ENCODE measurements at places on chromosomes 2 and 18.

GRCh38 chr2:160869411-160869810, 290.8 kb upstream of the TANK start:
- DNase-seq = peak; percentile 16

GRCh38 chr2:189267491-189267890, 87.9 kb upstream of the COL5A2 start:
- no peak for DNase-seq

DNA sequence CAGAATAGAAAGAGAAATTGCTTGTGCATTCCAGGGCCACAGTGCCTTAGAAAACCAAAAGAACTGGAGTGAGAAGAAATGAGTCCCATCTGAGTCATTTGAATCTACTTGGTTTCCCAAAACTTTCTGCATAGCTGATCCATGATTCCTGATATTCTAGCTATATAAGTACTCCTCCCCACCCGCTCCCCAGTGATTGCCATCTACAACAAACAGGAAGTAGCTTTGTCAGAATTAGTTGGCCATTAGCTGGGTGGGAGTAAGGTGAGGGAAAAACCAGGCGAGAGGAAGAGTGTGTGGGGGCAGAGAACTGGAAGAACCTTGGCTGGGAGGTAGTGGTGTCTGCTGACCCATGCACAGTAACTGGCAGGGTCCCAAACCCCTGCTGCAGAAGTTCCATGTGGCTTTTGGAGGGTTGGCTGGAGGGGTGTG, 122.1 kb downstream of the ACAA2 start:
- DNase-seq = peak; percentile 61

DNA sequence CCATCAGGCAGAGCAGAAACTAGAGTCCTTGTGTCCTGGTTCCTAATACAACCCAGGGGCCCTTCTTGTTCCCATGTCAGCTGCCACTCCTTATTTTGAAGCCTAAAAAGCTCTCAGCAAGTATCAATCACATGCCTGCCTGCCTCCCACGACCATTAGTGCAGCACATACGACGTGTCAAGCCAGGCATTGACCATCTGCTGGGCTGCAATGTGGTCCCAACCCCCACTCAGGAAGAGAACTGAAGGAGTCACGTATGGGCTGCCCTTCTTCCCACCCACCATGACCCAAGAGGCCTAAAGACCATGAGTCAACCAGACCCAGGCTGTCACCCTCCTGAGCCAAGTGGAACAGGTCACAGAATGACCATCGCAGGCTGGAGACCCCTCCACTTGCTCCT, 98.8 kb downstream of the KLHL29 start:
- DNase-seq = no peak

GRCh38 chr2:12183032-12183645, 436.7 kb downstream of the LPIN1 start:
- DNase-seq = no peak

GRCh38 chr2:101974663-101975062, 17.1 kb upstream of the IL1R2 start:
- no peak for DNase-seq

DNA sequence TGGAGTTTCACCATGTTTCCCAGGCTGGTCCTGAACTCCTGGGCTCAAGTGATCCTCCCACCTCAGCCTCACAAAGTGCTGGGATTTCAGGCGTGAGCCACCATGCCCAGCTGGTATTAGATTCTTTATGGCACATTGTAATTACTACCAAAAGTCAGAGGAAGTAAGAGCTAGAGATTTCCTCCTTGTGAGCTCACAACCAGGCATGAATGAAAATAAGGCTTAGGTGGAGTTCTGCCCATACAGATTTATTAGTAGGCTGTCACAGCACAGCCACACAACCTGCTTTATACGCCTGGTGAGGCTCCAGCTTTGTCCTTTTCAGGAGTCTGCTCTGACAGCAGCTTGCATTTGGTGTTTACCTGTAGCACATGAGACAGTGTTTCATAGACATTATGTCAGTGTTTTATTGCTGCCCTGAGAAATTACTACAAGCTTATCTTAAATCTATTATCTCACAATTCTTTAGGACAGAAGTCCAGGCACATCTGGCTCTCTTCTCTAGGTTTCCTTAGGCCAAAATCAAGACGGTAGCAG, 156.6 kb downstream of the TANC1 start:
- DNase-seq = no peak

DNA sequence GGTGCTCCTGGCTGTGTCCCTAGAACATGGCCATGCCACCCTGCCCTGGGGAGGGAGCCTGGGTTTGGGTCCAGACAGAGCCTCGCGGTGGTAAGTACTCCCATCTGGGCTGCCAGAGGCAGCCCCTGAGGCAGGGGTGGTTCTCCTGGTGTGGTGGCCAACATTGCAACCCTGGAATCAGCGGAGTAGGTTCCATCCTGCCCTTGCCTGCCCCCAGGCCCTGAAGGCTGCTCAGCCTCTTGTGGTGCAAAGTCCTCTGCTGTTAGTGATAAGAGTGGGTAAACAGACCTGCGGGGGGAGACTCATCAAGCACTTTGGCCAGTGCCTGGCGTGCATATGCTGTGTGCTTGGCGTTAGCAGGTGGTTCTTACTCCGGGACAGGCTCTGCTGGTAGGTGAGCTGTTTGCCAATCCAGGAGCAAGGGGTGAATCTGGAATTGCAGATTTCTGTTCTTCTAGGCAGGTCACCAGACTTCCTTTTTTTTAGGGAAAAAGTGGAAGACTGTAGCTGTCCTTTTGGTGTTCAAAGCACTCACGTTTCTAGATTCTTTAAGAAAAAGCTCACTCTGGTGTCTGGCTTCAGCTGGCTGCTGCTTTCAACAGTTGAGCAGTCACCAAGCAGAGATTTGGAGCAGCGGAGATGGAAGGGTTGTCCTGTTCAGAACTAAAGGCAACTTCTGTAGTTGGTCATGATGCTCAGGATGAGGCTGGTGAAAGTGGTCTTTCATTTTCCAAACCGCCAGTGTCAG, 3.2 kb downstream of the CNNM3 start:
- no peak for DNase-seq

- DNase-seq = peak; percentile 26
Measured at GRCh38 chr2:24175631-24176187, 856 bp downstream of the FAM228A start.

GRCh38 chr2:234341306-234341985, 155.4 kb downstream of the ARL4C start:
- no peak for DNase-seq

DNA sequence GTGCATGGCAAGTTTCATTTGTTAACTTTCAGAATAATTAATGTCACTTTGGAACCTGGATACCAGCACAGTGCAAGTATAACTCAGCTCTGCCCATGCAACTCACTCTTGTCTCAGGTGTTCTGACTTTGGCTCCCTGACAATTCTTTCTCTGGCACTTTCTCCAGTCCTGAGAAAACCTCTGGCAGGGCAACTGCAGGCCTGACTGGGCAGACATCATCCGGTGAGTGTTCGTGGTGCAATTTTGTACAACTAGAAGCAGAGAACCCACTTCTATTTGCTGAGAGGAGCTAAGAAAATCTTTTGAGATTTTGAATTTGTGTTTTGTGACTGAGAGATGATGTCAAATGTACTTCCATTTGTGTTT, 143.0 kb downstream of the AQP4 start:
- DNase-seq = no peak

GRCh38 chr18:7814754-7815315, 247.7 kb downstream of the PTPRM start:
- DNase-seq = no peak

DNA sequence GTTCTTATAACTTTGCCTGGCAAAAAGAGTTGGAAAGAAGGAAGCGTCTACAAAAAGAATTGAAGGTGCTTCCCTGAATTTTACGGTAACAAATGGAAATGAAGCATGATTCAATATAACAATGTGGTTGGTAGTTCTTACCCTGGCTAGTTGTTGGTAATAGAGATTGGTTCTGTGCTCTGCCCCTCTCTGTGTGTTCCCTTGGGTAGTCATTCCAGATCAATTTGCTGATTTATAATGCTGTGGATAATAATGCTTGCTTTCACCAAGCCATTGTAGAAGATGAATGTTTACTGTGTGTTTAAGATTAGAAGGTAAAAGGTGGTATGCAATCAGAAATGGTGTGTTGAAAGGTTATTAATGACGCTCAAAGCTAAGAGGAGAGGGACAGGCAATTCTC, 577.8 kb upstream of the NXPH2 start:
- DNase-seq = no peak

- no peak for DNase-seq
Measured at GRCh38 chr18:57954935-57955334, 89.1 kb upstream of the NEDD4L start.

DNA sequence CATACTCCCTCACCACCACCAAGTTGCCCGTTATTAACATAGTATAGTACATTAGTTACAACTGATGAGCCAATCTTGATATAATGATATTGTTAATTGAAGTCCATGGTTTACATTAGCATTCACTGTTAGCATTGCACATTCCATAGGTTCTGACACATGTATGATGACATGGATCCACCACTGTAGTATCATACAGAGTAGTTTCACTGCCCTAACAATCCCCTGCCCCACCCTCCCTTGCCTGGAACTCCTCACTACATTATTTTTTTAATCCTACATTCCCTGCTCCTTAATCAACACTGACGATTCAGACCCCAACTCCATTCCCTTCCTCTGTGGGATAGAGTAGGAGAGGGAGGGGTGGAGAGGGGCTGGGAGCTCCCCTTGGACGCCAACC, 20.2 kb upstream of the ST3GAL5 start:
- no peak for DNase-seq

GRCh38 chr2:161703863-161704262, 79.6 kb downstream of the SLC4A10 start:
- DNase-seq = no peak

GRCh38 chr2:74002505-74003421, 18.1 kb downstream of the TET3 start:
- peak; percentile 85 for DNase-seq

GRCh38 chr2:172792711-172793110, 57.1 kb downstream of the RAPGEF4 start:
- no peak for DNase-seq

GRCh38 chr2:8329660-8330622, 351.9 kb upstream of the ID2 start:
- no peak for DNase-seq

- peak; percentile 71 for DNase-seq
Measured at GRCh38 chr2:151374436-151374835, 17.0 kb downstream of the TNFAIP6 start.

GRCh38 chr18:79542876-79543750, 136.5 kb upstream of the CTDP1 start:
- no peak for DNase-seq

DNA sequence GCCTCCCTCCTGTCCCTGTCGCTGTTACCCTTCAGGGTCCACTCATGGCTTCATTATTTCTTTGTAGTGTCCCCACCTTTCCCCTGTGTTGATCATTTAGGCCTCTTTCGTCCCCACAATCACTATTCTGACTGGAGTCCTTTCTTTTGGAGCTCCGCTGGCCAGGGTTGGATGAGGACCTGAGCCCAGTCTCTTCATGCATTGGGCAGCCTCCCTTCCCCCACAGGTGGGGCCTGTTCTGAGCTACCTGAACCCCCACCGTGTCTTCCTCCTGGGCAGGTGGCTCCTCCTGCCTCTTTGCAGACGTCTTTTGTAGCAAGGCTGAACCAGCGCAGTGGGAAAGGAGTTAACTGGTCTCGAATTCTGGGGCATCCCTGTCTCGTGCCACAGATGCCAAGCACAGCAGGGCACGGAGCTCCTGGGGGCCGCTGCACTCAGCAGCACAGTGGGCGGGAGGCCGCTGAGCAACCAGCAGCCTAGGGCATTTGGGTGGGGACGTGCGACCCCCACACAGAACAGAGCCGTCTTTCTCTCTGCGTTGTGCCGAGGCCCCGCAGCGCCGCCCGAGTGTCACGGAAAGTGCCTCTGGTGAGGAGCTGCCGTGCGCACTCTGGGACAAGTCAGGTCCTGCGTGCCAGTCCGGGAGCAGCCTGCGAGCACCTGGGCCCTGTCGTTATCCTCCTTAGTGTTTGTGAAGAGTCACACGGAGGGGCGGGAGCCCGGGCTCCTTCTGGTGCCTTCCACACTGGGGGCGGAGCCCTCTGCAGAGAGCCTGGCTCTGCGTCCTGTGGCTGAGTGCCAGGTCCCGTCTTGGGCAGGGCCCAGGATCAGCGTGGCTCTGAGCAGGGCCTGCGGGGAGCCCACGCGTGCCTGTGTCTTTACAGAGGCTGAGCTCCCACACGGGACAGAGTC, 130.1 kb downstream of the NFATC1 start:
- DNase-seq = peak; percentile 57

GRCh38 chr2:19883486-19883885, 18.3 kb downstream of the TTC32 start:
- DNase-seq = no peak

- DNase-seq = no peak
Measured at GRCh38 chr2:118268268-118268667, 180.0 kb downstream of the INSIG2 start.

GRCh38 chr18:51724790-51725721, 527.6 kb upstream of the MEX3C start:
- DNase-seq = no peak

DNA sequence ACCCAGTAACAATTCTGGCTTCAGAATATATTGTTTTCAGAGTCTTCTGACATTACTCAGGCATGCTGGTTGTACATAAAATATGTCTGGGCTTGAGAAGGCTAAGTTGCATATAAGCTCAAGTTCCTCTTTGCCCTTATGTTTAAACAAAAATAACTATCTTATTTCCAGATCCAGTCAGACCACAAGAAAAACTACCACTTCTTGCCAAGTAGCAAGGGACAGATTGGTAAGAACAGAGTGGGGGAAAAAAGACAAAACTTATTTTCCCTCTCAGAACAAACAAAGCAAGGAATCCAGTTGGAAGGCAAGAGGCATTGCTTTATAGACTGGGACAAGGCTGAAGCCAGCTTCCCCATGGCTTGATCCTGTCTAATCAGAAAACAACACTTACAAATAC, 1036.7 kb upstream of the CELF4 start:
- no peak for DNase-seq

- DNase-seq = peak; percentile 8
Measured at GRCh38 chr18:36828157-36828629, 609 bp downstream of the TPGS2 start.

GRCh38 chr2:178775975-178776374, 31.2 kb downstream of the TTN start:
- DNase-seq = no peak

DNA sequence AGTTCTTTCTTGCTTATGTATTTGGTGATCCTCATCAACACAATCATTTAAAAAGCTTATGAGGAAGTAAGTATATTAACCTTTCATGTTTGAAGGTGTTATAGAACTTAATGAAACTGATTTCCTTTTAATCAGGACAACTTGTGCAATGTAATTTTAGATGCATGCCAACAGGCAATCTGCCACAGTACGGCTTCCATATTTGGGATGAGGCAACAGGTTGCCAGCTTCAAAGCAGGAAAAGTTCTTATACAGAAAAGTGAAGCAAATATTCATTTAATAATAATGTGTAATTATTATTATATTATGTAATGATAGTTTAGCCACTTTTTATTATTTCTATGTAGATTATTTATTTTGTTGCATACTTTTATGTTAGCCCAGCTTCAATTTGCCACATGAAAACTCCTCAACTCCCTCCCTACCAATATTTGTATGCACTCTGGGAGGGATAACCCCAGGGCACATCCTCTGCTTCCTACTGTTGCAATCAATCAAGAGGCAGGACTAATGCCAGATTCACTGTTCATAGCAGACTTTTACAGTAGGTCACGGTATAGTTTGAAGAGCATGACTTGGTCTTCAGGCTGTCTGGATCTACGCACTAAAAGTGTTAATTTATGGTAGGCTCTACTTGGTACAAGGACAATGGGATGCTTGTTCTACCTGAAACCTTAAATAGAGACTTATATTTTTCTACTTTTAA, 277.2 kb downstream of the AGPS start:
- no peak for DNase-seq

GRCh38 chr18:57802213-57803102, 657 bp downstream of the ATP8B1 start:
- DNase-seq = no peak

GRCh38 chr2:198073253-198073652, 268.9 kb downstream of the PLCL1 start:
- DNase-seq = no peak

All from RWPE1 (cell line).